ENCODE measurements at places on chromosomes 1 and 21.

DNA sequence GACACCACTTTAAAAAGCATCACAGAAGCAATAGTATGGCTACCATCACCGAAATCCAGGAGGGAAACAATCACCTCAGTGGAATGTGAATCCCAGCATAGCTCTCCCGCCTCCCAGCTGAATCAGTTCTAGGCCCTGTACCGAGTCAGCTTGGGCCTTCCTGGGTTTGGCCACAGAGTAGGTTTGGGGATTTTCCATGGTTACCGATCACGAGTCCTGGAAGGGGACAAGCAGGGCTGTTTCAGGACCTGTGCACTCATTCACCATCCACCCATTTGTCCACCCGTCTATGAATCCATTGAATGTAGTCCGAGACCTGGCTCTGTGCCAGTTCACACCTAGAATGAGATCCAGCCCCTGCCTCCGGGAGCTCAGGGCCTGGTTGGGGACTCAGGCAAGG, 94.2 kb downstream of the ARHGEF10L start:
- no peak for DNase-seq

DNA sequence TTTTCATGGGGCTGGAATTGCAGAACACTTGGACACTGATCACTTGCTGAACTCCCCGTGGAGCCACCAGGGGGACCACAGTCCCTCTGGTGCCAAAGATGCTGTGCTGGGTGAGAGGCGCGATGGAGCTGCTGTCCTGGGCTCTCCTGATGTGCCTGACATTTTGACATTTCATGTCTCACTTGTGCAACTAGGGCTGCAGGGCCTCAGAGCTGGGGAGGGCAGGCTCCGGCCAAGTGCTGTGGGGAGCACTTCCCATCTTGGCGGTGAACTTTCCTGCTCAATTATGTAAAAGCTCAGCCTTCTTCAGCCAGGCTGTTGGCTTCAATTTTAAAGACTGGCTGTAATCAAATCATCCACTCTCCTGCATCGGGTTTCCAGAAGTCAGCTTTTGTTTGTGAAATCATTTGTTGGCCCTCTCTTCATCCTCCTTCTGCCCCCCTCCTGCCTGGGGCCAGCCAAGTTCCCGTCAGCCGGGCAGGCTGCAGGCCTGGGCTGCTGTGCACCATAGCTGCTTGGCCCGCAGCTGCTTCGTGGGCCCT, 36.8 kb downstream of the KCNAB2 start:
- no peak for DNase-seq

GRCh38 chr1:167748906-167749305, 27.1 kb downstream of the MPZL1 start:
- no peak for DNase-seq

- DNase-seq, result no peak
Measured at GRCh38 chr1:81379430-81379829, 421.3 kb upstream of the ADGRL2 start.

DNA sequence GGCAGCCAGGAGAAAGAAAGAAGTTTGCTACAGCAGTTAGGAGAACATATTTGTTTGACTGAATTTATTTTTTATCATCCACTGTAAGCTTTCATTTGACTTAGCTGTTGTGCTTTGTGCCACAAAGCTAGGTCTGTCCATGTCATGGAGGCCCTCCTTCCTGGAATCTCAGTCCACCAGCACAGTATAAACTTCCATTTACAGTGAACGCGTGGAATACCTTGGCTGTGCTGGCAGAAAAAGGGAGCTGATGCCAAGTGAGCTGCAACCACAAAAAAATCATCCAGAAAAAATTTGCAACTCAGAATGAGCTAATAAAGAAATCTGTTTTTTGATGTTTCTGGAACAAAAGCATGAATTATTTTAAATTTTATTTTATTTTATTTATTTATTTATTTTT, 72.6 kb downstream of the ATP6V1G3 start:
- no peak for DNase-seq

GRCh38 chr1:63929106-63929478, 155.3 kb downstream of the ROR1 start:
- no peak for DNase-seq

DNA sequence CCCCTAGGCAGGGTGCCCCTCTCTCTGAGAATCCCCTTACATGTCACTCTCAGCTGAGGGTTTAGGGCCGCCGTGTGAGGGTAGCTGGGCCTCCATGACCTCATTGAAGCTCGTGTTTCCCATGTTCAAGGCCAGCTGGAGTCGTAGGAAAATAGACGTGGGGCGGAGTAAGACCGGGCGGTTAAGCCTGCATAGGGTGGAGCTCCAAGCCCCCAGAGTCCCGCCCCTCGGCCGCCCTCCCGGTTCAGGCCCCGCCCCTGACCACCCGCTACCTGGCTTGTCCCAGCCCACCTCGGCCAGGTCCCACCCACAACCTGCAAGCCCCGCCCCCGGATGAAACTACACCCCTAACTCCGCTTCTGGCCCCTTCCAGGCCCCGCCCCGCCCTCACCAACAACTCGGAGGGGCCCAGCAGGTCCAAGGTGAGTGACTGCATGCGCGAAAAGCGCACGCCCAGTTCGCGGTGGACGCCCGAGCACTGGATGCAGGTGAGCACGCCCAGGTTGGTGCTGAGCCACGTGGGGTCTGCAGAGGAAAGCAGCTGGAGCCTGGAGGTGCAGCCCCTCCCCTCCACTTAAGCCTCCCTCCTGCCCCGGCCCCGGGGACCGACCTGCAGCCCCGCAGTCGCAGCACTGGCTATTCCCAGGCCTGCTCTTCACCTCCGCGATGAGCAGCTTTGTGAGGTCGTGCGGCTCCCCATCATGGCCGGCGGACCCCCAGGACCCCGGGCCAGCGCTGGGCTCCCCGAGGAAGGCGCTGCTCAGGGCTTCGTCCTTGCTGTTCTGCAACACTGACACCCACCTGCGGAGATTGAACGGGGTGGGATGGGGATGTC, 12.2 kb upstream of the TCEA3 start:
- no peak for DNase-seq

DNA sequence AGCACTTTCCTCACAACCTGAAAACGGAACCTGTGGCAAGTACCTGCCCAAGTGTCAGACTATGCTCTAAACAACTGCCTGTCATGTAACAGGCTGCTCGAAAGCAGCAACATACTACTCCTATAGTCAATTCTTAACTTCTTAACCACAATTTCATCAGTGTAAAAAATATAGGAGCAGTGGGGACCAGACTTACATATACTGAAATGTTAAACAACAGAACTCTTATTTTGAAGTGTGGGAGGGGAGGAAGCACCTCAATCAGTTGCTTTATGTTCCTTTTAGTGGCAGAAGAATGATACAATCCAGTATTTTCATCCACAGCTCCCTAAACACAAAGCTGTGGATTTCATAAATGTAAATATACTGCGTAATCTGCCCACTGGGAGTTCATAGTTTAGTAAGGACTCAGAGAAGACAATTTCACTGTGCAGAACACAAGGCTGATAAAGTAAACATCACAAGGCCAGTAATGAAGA, 44.2 kb downstream of the WLS start:
- DNase-seq, result no peak

DNA sequence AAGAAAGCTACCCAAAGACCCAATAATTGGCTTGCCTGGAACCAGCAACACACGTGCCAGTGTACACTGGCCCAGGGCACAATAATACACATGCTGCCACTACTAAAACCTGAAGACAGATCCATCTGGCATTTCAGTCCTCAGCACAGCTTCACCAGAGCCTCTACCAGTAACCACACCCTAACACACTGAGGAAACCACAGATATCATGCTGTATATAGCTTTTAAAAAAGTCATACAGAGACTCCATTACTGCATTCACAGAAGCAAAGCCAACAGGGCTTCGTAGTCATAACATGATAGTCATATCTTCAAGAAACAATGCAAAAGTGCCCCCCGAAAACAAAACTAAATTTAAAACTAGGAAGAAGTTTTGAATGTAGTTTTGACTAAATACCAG, 40.6 kb upstream of the NEGR1 start:
- DNase-seq, result no peak

DNA sequence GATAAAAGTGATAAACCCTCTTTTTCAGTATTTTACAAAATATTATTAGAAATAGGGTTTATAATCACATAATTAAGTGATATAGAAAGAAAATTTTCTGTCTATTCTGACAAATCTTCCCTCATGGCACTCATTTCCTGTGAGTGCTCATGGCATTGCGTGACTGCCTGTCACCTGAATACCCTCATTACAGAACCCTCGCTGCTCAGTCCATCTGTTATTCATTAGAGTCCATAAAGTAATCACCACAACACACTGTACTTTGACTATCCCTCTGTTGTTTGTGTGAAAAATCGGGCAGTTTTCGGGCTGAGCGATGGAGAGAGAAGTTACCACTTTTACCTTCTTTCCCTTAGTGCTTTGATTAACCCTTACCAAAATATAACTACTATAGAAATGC, 100.4 kb upstream of the BRINP3 start:
- DNase-seq, result no peak

GRCh38 chr1:93567255-93567918, 114.2 kb downstream of the BCAR3 start:
- DNase-seq, result no peak

DNA sequence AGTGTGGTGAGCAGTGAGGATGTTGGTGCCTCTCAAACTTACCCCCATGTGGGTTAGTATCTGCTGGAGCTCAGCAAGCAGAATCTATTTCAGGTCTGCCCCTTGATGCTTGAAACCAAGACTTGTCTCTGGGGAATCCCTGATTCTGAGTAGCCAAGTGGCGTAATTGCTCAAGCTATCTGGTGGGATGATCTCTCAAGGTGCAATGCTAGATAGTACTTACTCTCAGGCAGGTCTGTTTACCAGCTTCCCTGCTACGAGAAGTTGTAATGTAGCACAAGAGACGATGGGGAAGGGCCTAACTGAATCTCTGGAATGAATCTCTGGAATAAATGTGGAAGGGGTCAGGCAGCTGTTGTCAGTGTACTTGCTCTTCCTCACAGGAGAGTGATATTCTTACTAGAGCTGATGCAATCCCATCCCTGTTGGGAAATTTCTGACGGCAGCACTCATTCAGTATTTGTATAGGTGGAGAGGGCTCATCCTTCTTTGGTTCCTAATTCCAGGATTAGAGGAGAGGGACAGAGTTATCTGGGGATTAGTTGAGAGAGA, 65.4 kb downstream of the MACF1 start:
- DNase-seq, result no peak

- no peak for DNase-seq
Measured at GRCh38 chr1:19476450-19477190, 8.7 kb downstream of the CAPZB start.

DNA sequence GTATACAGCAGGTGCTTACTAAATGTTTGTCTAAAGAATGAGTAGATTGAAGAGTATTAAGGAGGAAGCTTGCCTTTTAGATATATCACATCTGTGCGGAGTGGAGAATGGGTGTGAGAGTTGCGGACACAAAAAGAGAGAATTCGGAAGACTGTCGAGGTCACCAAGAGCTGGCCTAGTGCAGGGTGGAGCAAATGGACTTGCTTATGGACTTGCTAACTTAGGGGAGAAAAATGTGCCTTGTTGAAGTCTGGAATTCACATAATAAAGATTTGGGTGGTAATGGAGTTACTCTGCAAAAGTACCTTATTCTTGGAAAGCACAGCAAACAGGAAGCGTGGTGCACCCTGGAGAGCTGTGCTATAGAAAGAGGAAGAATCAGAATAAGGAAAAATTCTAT, 361.7 kb downstream of the PRDM2 start:
- no peak for DNase-seq

DNA sequence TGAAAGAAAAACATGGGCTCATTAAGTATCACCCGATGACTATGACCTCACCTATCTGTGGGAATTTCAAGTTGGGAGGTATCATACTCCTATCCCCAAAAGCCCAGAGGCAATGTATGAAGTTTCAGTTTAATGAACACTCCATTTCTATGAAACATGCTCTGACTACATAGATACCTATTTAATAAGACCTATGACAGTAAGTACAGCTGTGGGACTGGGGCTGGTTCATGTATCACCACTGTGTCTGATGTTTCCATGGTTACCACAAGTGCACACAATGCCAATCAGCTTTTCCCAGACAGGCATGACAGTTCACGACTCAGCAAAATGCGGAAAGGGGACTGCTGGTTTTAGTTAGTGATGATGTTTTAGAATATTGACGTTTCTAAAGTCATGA, 167.7 kb downstream of the SIPA1L2 start:
- DNase-seq, result no peak

DNA sequence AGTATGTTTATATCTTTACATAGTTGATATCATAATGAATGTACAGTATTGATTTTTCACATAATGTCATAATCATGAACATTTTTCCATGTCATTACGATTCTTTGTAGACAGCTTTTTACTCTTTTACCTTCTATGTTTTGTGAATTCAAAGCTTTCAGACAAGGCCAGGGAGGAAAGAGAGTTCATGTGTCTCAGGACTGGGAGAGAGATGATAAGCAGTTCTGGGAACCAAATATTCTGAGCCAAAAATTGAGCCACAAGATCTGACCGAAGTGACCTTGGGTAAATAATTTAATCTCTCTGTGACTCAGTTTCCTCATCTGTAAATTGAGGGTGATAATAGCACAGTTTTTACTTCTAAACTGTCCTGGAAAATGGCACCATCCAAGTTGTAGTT, 31.8 kb downstream of the CSF1 start:
- no peak for DNase-seq

GRCh38 chr1:240021709-240022108, 70.0 kb upstream of the FMN2 start:
- no peak for DNase-seq

GRCh38 chr1:62304515-62304914, 14.7 kb downstream of the KANK4 start:
- no peak for DNase-seq

- no peak for DNase-seq
Measured at GRCh38 chr1:34278211-34278610, 101.5 kb downstream of the C1orf94 start.

DNA sequence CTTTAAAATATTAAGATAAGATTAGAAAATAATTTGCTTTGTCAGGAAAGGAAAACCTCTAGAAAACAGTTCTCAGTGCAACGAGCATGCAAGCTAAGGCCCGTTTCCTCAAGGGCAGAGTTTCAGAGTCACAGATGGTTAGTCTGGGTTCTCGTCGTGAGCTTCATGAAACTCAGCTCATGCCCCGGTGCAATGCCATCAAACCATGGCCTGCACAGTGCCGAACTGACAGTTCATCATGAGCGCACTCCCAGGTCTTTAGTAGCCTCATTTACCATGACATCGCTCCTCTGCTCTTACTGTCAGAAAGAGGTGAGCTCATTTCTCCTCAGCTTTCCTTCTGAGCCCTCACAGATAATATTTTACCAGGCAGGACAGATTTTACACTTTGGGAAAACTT, 319.2 kb downstream of the NTNG1 start:
- no peak for DNase-seq

GRCh38 chr1:41370756-41371420, 9.7 kb downstream of the FOXO6 start:
- no peak for DNase-seq

GRCh38 chr1:5754817-5755551, 237.2 kb downstream of the NPHP4 start:
- no peak for DNase-seq

DNA sequence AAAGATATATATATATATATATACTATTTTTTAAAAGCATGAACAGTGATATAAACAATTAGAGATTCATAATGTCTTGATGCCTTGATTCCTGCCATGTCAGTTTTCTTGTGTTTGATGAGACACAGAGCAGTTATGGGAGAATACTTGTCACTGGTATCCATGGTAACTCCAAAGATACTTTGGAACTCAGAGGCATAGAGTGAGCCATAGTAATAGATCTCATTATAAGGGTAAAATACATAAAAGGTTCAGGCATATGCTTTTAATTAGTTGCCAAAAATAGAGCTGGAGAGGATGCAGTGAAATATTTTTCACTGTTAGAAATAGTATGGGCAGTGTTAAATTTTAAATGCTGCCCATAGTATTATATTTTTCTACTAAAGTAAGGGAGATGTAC, 134.1 kb downstream of the SYT14 start:
- no peak for DNase-seq

Measured in right renal pelvis (tissue), 4 donors.